ENCODE measurements at places on chromosomes 12 and 14. TPM values are rescaled to one million over a fixed set of nuclear protein-coding genes. Genes with fewer than 3 reads are reported as not detected.

- DNase-seq, result peak; percentile 84
Measured at GRCh38 chr12:19248929-19249602, 119.5 kb downstream of the PLEKHA5 start.

DNA sequence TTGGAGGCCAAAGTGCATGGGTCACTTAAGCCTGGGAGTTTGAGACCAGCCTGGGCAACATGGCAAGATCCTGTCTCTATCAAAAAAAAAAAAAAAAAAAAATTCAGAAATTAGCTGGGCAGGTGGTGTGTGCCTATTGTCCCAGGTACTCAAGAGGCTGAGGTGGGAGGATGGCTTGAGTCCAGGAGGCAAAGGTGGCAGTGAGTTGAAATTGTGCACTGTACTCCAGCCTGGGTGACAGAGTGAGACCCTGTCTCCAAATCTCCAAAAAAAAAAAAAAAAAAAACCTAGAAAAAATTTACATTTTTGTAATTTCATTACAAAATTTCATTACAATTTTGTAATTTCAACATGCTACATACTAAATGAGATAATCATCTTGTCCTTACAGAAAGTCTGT lies 42.7 kb downstream of the SYNE2 start:
- DNase-seq, result no peak

DNA sequence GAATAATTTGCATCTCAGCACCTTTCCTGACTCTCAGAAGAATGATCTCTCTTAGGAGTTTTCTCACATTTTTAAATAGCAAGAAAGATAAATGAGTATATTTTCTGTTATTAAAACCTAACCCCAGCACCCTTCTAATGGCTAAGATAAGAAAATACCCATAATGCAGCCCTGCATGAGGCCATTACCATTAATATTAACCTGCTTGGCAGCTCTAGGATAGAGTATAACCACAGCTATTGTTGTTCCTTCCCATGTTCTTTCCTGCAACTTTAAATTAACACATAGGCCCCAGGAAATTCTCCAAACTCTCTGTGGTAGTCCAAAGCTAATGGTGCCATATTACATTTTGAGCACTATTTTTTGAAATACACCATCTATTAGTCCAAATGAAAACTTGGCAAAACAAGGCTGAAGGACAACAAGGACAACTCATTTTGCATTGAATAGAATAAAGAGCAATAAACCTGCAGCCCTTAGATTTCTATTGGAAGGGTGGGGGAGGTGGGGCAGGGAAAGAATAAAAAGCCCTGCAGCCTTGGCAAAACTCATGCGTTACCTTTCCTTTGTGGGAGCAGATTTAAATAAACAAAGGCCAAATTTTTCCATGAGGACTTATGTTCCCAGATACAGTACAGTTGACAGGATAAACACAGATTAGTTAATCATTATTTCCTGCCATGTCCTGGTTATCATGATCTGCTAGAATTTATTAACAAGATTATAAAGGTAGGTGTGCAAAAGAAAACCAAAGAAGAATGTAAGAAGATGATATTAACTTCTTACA lies 46.9 kb downstream of the BTG1 start:
- DNase-seq, result no peak

ALDH1L2 gene
- 50.9 TPM for total RNA-seq

CPM gene
- 8.5 TPM for total RNA-seq

GPR68 gene
- total RNA-seq, result 10.6 TPM

Data from GM23248 (cell line).